Motor neuron (in vitro differentiated cells): ENCODE measurements at places on chromosomes 12 and 14. TPM values are rescaled to one million over a fixed set of nuclear protein-coding genes. Genes with fewer than 3 reads are reported as not detected.

The KRT6C gene
- total RNA-seq = 0.14 TPM in 1 of 2 replicates, not detected in the other

The RTN1 gene
- 0.46 and 2.2 TPM in 2 replicates for total RNA-seq

GRCh38 chr14:64478634-64479250, 13.4 kb downstream of the AKAP5 start:
- no peak for ATAC-seq

DNA sequence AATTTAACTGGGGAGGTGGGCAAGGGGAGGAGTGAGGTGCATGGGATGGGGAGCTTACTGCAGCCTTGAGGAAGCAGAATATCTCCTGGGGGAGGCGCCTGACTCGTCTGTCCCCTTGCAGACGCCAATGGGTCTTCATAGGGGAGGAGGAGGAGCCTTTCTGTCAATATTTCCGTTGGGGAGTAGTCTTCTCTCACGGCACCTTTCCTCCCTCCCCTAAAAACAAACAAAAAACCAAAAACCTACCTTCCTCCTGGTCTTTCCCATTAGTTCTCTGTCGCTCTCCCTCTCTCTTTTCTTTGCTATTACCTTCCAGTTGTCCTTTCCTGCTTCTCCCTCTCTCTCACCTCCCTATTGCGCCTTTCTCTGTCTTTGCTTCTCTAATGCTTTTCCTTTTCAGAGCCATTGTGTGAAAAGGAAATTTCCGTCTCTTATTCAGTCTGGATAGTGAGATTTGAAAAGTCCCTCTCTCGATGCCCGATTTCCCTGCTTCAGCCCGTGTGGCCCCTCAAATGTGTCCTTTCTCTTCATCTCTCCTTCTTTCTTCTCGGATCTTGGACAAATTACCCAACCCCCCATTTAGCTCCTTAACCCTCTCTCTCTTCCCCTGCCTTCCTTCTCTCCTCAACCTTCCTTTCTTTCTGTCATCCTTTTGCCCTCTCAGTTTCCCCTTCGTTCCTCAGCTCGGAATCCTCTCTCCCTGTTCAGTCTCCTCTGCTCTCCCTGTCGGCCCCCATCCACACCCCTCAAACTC, 5.9 kb downstream of the GPR84 start:
- no peak for ATAC-seq

- no peak for ATAC-seq
These were observed 1.7 kb downstream of the SOS2 start for GRCh38 chr14:50229681-50230080.

GRCh38 chr12:50088577-50089335, 3.6 kb downstream of the SMARCD1 start:
- ATAC-seq = no peak

GRCh38 chr12:93261505-93262094, 116.1 kb upstream of the NUDT4 start:
- ATAC-seq = no peak

DNA sequence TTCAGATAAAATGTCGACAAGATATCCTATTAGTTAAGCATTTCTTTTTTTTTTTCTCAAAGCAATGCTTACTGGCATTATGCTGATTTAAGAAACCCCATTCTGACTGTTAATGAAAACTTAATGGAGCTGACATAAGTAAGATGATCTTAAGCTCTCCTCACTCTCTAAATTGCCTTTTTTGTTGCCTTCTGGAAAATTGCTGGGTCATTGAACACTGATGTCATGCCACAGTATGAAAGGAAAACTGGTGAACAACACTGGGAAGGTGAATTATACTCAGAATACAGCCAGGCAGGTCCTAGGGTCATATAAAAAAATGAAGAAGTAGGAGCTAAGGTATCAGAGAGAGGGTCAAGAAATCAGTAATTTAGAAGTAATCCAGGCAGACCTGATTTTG, 179.9 kb downstream of the BTG1 start:
- peak; percentile 44 for ATAC-seq

DNA sequence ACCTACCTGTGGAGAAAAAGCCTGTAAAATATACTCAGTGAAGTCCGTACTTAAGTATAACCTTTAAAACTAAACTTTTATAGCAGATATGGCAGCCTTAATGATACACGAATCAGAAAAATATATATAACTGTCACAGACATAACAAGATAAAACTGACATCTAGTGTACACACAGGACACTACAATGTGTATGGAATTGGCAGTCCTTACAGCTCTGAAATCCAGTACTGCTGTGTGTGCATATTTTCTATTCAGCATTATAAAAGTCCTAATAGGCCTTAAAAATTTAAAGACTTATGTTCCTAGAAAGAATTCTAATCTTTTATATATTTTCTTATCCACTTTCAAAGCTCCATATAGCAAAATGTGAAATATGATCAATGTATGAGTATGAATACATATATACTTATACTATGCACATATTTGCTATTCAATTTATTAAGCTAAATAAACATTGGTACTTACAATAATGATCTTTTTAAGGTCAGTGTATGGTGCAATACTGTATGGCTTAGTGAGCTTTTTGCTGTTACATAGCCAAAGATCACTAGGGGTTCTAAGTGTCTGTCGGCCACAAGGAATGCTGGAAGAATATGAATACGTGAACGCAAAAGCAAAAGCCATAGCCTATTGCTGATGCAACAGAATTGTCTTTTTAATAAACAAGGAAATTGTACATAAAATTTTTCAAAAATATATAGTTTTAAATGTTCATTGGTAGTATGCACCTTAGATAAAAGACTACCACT, 69.2 kb downstream of the C2CD5 start:
- no peak for ATAC-seq
